NCI-H2171 treated with DMSO at 0.1 percent for 48 hours (cell line): ENCODE measurements at places on chromosomes 12 and 14.

GRCh38 chr12:24565300-24565699, 383.6 kb downstream of the BCAT1 start:
- DNase-seq: no peak

GRCh38 chr14:73780391-73780790, 66.2 kb upstream of the PNMA1 start:
- peak; percentile 15 for DNase-seq

- no peak for DNase-seq
These were observed 6.2 kb downstream of the MYL6 start for GRCh38 chr12:56164345-56164729.

DNA sequence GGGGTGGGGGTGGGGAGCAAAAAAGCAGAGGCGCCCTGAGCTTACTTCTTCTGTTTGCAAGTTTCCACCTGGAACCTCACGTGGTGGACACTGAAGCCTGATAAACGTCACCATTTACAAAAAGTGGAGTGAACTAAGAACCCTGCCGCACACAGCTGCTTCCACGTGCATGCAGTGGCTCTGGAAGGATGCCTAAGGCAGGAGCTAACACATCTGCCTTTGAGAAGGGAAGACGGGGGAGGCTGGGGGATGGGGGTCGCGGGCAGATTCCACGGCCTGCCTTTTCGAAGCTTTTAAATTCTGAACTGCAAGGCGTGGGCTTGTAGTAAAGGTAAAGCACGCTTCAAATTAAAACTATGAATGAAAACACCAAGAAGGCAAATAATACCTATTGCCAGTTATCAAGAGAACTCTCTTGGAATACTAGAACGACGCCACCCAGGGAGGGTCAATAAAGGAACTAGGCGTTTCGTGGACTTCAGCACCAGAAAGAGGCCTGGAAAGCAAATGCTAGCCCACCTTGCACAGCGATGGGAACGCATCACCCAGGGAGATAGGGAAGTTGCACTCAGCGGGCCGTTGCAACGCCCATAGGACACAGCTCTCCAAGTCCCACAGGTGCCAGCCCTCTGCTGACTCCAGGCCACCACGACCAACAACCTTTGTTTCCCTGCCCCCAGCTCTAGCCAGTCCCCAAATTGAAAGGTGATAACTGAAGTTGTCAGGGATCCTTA, 61.8 kb downstream of the TESC start:
- no peak for DNase-seq

GRCh38 chr12:45969084-45969483, 21.3 kb downstream of the SCAF11 start:
- DNase-seq: no peak

GRCh38 chr12:52532636-52533035, 12.4 kb upstream of the KRT5 start:
- DNase-seq: no peak

GRCh38 chr12:25708661-25709060, 155.6 kb upstream of the LMNTD1 start:
- DNase-seq: no peak
